Kasumi-1 (cell line): ENCODE measurements at places on chromosomes 12 and 14.

DNA sequence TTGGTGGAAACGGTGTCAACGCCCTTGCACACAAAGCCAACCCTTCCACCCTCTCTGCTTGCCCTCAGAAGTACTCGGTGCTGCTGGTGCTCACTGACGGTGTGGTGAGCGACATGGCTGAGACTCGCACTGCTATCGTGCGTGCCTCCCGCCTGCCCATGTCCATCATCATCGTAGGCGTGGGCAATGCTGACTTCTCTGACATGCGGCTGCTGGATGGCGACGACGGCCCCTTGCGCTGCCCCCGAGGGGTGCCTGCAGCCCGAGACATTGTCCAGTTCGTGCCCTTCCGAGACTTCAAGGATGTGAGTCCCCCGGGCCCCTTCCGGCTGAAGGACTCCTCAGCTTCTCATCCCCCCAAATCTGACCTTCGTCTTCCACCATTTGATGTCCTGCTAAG, 5.7 kb downstream of the CPNE6 start:
- DNase-seq: no peak

- no peak for DNase-seq
Observed at GRCh38 chr12:1863823-1864222, 43.5 kb downstream of the LRTM2 start.

- no peak for DNase-seq
Observed at GRCh38 chr14:74663884-74664283, 49.0 kb downstream of the AREL1 start.

DNA sequence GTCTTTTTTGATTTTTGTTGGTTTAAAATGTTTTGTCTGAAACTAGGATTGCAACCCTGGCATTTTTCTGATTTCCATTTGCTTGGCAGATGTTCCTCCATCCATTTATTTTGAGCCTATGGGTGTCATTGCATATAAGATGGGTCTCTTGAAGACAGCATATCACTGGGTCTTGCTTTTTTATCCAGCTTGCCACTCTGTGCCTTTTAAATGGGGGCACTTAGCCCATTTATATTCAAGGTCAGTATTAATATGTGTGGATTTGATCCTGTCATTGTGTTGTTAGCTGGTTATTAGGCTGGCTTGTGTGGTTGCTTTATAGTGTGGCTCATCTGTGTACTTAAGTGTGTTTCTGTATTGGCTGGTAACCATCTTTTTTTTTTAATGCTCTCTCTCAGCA, 139.6 kb downstream of the CEP83 start:
- no peak for DNase-seq

- DNase-seq: no peak
Observed at GRCh38 chr12:78121969-78122610, 291.4 kb downstream of the NAV3 start.

GRCh38 chr14:102948698-102949061, 26.2 kb downstream of the AMN start:
- no peak for DNase-seq

- no peak for DNase-seq
Observed at GRCh38 chr12:109782326-109782703, 50.9 kb downstream of the TRPV4 start.

DNA sequence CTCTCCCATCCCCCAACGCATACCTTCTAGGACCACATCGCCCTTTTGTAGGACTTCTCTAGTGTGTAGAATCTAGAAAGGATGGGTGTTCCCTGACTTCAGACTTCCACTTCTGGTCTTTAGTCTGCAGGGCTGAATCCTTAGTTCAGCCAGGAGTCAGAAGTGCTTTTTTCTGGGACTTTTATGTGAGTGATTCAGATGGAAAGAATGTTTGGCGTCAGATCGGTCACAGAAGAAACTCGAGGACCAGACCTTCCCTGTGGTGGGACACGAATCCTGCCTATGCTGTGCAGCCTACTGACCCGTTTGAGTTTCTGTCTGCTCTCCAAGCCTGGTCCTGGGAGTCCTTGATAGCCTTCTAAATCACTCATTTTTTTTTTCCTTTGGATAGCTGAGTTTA, 165.4 kb upstream of the SSTR1 start:
- no peak for DNase-seq
